ENCODE measurements at places on chromosomes 13 and 19.

GRCh38 chr13:112965573-112966115 lies 3.4 kb upstream of the MCF2L start:
- DNase-seq, result no peak

DNA sequence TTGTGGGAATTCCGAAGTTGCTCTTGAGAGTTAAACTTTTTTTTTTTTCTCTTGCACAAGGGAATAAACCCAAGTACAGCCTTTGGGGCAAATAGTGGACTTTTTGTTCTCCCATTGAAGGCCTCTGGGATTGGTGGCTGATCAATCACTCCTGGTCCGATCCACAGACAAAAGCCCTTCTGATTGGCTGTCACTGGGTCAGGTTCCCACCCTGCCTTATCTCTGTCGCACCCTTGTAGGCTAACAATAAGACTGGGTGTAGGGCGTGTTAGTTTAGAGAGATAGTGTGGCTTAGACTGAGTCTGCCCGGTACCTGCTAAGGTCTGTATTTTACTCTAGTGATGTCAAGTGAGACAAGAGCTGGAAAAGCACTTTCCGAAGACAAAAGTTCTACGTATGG lies 380.8 kb downstream of the NDFIP2 start:
- no peak for DNase-seq

DNA sequence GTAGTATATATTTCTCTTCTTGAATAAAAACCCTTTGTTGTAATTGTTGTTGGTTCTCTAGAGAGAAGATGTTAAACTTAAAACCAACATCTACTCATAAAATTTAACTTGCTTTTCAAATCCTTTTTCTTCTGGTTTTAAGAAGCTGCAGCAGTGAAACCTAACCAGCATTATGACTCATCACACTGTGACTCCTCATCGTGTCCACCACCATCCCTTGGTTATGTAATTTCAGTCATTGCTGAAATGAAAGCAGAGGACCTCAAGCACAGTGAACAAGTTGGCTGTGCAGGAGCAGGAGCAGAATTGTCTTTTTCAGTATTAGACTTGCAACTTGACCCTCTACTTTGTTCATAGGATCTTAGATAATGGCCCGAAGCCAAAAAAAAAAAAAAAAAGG lies 64.9 kb upstream of the HTR2A start:
- no peak for DNase-seq

DNA sequence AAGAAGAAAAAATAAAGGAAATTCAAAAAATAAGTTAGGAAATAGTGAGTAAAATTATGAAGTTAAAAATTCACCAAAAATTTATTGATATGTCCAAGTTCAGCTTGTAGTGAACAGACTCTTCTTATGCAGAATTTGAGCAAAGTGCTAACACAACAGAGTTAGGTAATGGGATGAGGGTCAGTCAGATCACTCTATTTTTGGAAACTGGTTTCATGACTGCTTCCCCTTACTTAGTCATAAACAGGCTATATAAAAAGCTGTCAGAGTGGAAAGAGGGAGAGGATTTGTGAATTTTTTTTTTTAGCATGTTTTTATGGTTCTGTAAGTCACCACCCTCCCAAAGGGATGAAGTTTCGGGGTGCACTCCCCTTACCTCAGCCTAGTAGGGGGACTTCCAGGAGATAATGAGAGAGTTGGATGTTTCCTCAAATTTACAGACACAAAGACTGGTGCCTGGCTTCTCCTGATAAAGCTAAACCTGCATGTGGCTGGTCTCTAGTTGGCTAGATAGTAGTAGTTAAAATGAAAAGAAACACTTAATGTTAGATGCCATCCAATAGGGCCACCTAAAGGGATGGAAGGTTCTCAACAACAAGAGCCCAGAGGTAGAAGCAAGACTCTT lies 4.5 kb downstream of the CPB2 start:
- DNase-seq, result no peak

DNA sequence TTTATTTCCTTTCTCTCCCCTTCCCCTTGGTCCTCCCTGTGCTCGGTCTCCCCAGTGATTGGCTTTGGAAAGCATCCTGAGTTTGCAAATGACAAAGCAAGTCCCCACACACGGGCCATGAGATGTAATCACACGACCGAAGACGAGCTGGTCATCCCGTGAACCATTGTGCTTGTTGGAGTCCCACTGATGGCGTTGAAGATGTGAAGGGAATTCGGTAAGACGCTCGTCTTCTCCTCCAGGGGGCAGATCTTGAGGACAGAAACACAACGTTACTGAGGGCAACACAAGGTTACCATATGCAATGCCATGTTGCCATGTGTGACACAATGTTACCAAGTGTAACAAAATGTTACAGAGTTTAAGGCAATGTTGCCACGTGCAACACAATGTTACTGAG lies 42.0 kb upstream of the SLC15A1 start:
- no peak for DNase-seq

DNA sequence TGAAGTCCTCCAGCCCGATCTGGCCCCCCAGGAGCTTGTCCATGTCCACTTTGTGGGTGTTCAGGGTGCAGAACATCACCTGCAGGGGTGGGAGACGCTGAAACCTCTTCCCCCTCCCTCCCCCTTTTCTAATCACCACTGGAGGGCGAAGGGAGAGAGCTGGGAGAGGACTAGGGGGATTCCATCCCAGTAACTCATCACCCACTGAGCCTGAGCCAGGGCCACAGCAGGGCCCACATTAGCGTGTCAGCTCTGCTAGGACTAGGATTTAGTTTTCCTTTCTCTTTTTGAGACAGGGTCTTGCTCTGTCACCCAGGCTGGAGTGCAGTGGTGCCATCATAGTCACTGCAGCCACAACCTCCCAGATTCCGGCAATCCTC lies 5.5 kb upstream of the PTGER1 start:
- no peak for DNase-seq

GRCh38 chr19:33259539-33259938 lies 33.9 kb upstream of the SLC7A10 start:
- DNase-seq, result no peak

DNA sequence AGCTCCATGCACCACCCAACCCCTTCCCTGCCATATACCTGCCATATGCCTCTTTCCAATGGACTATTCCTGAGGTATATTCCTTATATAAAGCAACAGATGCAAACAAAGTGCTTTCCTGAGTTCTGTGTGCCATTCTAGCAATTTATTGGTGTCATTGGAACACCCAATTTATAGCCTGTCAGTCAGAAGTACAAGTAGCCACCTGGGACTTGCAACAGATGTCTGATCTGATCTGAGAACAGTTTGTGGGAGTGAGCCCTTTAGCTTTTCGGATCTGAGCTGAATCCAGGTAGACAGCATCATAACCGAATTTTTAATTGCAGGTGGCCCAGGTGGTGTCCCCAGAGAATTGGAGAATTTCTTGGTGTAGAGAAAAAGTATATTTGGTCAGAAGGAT lies 963 bp upstream of the FPR3 start:
- DNase-seq, result no peak

- DNase-seq, result no peak
These were observed 16.6 kb downstream of the GNA15 start for GRCh38 chr19:3152419-3152780.

DNA sequence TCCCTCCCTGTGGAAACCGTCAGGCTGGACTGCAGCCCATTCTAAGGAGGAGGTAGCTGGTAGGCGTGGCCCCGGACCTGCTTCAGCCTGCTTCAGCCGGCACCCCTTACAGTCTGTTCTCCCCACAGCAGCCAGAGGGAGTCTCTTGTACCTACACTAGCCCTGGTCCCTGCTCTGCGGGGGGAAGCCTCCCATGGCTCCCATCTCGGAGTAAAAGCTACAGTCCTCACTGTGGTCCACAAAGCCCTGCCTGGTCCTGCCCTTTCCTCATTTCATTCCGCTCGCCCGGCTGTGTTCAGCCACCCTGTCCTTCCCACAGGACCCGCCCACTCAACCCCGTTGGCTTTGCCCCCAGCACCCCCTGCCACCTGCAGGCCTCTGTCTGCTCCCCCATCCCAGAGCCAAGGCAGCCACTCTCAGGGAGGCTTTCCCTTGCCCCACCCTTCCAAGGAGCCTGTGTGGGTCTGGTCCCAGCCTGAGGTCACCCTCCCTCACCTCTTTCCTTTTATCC lies 1.3 kb downstream of the PGLYRP1 start:
- DNase-seq, result no peak

GRCh38 chr19:10805758-10806247 lies 30.2 kb downstream of the TMED1 start:
- DNase-seq, result no peak

- DNase-seq, result no peak
These were observed 10.5 kb downstream of the GNG7 start for GRCh38 chr19:2691951-2692350.

DNA sequence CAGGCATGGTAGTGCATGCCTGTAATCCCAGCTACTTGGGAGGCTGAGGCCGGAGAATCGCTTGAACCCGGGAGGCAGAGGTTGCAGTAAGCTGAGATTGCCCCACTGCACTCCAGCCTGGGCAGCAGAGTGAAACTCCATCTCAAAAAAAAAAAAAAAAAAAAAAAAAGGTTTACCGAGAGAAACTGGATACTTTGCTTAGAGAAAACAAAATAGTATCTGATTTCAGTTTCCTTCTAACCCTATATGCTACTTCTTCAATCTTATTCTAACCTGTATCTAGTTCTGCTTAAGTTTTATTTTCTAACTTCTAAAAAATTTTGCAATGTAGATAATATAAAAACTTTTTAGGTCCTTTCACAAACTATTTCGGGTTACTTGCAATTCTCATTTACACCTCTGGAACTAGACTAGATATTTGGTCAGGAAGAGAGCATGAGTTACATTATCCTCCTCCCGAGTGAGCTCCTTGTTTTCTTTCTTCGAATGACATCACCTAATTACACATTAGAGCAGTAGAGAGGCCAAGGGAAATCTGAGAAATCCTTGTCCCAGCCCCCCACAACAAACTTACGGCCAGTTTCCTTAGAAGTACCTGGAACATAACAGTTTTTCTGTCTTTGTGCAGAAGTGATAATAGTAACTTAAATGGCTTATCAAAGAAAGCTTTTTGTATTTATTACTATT lies 128.9 kb downstream of the B3GLCT start:
- no peak for DNase-seq

- no peak for DNase-seq
These were observed 13.8 kb downstream of the ATP11A start for GRCh38 chr13:112703449-112704284.

GRCh38 chr19:51020988-51021651 lies 1.6 kb upstream of the KLK10 start:
- DNase-seq, result no peak

- no peak for DNase-seq
These were observed 7.5 kb downstream of the ZNF610 start for GRCh38 chr19:52343548-52343947.

DNA sequence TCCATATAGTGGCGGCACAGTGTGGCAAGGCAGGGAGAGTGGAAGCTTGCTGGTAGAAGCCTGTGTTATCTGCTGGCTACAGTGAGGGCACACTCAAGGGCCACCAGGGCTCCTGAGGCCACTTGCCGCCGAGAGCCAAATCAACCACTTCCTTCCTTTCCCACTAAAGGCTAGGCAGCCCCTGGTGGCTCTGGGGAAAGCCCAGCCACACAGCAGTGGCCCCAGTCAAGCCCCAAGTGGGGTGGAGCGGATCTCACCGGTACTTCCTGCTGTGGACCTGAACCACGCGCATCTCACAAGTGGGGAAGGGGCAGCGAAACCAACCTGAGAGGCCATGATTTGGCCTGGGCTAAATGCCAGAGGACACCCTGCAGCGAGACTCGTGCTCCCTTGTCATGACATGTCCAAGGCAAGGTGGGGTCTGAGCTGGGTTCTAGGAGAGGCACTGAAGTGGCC lies 21.9 kb upstream of the SLC35E1 start:
- peak; percentile 23 for DNase-seq

DNA sequence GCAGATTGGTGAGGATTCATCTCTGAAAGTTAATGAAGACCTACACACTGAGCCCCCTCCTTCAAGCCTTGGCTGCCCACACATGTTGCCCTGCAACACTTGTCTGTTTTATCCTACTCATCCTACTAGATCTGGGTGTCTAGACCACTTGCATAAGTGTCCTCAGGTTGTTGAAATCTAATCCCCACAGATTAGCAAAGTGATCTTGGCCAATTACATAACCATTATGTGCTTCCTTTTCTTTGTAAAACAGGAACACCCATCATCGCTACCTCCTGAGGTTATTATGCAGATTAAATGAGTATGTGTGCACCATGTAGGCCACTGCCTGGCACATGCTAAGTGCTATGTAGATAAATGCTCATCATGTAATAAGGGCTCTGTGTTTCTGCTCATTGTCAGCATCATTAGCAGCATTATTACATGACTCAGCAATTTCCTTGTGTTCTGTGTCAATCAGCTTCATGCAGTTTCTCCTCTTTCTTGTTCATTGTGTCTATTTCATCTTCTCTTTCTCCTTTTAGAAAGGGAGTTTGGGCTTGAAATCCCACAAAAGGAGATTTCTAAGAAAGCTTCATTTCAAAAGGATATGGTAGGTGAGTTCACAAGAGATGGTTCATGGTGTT lies 15.1 kb downstream of the ZNF175 start:
- DNase-seq, result no peak

GRCh38 chr13:95552539-95553441 lies at the start of gene CLDN10:
TSS of gene CLDN10 (plus strand) at chr13:95552720. CDS start at chr13:95552754, 34 bp downstream.
- no peak for DNase-seq

GRCh38 chr19:42032431-42032830 lies 37.6 kb downstream of the GRIK5 start:
- DNase-seq, result no peak

- DNase-seq, result no peak
These were observed 10.8 kb downstream of the C2CD4C start for GRCh38 chr19:397941-398706.

DNA sequence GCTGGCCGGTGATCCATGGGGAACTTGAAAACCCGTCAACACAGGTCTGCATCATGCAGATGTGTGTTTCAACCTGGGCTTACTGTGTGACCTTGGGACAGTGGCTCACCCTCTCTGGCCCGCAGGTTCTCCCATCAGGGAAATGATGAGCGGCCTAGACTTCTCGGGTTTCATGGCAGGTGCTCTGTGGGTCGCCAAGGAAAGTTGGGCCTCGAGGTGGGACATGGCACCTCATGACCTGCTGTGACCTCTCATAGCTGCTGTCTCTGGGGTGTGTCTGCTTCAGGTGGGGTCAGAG lies 50.8 kb upstream of the NFIC start:
- DNase-seq, result no peak

DNA sequence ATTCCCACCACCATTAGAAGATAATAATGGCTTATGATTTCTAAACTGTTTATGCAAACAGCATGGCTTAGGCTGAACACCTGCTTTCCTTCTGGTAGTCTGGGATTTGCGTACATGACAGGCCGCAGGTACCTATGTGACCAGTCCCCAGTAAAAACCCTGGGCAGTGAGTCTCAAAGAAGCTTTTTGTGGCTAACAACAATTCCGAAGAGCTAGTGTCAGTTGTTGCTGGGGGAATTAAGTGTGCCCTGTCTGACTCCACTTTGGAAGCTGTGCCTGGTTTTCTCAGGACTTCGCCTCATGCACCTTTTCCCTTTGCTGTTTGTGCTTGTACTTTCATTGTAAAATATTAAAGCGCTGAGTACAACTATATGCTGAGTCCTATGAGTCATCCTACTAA lies 250.2 kb upstream of the MIR17HG start:
- DNase-seq, result no peak

GRCh38 chr13:44259045-44260027 lies 114.3 kb upstream of the SERP2 start:
- peak; percentile 40 for DNase-seq

GRCh38 chr19:57105976-57106721 lies 13.6 kb upstream of the USP29 start:
- DNase-seq, result no peak

GRCh38 chr19:46460981-46461380 lies 10.4 kb downstream of the PNMA8A start:
- no peak for DNase-seq

- no peak for DNase-seq
These were observed 13.3 kb downstream of the ARRDC2 start for GRCh38 chr19:18021121-18021755.

GRCh38 chr19:32224371-32225244 lies 120.8 kb upstream of the ZNF507 start:
- DNase-seq, result no peak

Measured in stimulated activated CD8-positive, alpha-beta memory T cell treated with anti-CD3 and anti-CD28 coated beads, Interleukin-7, amount 100 ng/mL, for 1 hour (primary cell).